NCI-H2171 (cell line): ENCODE measurements at places on chromosomes 4 and X.

DNA sequence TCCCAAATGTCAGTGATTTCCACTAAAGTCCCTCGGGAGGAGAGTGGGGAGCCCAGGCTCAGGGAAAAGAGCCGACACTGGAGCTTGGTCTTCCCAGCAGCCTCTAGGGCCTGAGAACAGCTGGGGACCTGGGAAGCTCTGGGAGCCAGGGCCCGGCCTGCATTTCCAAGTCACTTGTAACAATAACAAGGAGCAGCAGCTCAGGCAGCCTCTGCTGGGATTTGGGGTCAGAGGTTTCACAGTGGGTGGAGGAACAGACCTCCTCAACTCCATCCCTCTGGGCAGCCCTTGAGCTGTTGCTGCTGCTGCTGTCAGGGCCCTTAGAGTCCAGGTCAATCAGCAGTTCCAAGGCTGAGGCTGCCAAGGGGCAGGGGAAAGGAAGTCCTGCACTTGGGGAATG lies 11.1 kb downstream of the STARD8 start:
- DNase-seq, result peak; percentile 22

DNA sequence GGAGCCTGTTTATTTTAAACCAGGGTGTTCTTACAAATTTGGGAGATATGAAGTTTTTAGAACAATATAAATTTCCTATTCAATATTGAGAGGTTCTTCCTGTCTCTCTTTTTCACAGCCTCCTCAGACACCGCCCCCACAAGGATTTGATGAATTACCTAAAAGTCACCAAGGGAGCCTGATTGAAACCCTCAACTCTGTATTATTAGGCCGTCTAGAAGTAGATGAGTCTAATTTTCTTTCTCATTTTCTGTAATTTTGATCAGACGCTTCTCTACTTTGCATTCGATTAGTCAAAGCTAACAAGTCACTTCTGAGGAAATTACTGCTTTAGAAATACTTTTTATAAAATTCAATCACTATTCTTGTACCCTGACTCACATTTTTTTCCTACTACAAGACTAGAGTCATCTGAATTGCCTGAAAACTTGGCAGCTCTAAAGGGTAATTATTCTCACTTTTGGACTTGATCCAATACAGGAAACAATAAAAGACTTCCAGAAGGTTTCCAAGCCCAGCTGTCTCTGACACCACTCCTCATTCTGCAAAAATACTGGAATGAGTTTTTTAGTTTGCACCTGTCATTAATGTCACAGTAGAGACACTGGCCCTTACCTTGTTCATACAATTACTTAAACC lies 111.2 kb downstream of the ELOVL6 start:
- no peak for DNase-seq

DNA sequence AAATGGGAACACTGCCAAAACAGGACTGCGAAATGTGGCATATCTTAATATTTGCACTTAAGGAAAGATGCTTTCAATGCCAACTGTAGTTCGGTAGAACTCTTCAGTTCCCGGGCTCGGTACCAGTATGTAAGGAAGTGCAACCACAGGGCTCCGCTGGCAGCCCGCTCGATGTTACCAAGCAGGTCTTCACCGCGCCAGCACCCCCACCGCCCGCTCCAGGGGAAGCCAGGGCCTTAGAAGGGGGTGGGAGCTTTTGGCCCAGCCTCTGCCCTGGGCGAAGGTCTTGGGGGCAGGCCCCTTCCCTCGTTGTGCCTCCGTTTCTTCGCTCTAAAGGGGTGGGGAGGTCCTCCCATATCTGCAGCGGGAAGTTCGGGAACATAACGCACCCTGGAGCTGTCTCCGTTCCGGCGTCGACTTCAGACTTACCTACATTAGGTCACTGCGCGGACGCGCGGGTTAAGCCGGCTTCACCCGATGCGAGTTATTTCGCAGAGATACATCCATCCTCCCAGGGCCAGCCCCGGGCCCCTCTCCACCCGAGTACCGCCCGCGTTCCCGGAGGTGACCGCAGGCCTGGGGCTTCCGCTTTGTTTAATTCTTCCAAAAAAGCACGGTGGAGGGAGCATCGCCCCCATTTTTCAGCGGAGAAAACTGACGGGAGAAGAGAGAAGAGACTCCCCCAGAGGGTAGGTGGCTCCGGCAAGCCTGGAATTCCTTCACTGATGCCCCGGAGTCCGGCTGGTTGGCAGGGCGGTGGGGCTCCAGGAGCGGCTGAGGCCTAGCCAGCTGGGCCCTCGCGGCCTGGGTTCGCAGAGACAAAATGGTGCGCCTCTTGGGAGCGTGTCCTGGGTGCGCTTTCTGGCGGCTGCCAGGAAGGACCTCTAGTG lies 1.0 kb upstream of the HMX1 start:
- no peak for DNase-seq

DNA sequence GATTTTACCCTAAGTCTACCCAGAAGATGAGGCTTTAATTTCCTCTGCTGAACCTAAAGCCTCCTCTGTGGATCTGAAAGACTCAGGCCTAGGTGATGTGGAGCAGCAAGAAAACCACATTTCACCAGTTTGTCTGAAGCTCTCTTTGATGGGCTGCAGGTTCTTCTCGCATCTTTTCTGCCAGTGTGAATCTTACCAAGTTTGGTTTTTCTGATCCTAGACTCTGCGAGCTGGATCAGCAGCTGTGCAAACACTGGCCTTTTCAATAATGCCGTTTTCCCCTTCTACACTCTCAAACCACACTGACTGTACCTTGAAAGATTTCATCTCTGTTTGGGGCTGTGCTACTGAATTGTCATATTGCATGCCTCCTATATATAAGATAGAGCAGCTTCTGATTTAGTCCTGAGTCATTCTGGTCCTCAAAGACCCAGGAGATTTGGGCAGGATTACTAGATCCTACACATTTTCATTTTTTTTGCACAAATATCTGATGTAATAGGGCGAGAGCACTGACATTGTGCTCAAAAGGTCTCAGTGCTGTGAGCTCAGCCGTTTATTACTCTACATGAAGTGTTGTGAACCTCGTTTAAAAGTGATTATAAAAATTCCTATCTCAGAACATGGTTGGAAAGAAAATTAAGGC lies 133.6 kb upstream of the FAM9C start:
- DNase-seq, result no peak

GRCh38 chrX:12946406-12946805 lies 28.5 kb upstream of the TMSB4X start:
- no peak for DNase-seq

GRCh38 chrX:106894392-106894909 lies 8.7 kb downstream of the RIPPLY1 start:
- DNase-seq, result peak; percentile 46

DNA sequence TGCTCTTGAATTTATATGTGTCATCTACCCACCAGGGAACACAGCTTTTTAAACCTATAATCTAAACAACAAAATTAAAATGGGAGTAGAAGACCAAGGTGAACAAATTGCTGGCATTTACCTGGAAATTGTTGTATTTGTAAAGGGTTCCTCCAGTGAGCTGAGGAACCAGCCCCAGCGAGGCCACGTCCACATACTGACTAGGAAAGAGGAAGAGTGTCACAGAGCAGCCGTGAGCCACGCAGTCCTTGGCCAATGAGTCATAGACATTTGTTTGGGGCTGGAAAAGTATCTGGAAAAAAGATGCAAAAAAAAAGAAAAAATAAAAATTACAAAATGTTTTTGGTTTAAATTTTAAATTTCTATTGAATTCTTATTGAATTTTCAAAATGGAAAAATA lies 58.7 kb downstream of the METTL14 start:
- DNase-seq, result no peak

- no peak for DNase-seq
These were observed 6.3 kb upstream of the RGS12 start for GRCh38 chr4:3286335-3287175.
